Stimulated activated CD4-positive, alpha-beta T cell treated with anti-CD3 and anti-CD28 coated beads, TNF-alpha, amount 100 ng/mL, for 24 hours (primary cell): ENCODE measurements at places on chromosomes 2 and 18.

DNA sequence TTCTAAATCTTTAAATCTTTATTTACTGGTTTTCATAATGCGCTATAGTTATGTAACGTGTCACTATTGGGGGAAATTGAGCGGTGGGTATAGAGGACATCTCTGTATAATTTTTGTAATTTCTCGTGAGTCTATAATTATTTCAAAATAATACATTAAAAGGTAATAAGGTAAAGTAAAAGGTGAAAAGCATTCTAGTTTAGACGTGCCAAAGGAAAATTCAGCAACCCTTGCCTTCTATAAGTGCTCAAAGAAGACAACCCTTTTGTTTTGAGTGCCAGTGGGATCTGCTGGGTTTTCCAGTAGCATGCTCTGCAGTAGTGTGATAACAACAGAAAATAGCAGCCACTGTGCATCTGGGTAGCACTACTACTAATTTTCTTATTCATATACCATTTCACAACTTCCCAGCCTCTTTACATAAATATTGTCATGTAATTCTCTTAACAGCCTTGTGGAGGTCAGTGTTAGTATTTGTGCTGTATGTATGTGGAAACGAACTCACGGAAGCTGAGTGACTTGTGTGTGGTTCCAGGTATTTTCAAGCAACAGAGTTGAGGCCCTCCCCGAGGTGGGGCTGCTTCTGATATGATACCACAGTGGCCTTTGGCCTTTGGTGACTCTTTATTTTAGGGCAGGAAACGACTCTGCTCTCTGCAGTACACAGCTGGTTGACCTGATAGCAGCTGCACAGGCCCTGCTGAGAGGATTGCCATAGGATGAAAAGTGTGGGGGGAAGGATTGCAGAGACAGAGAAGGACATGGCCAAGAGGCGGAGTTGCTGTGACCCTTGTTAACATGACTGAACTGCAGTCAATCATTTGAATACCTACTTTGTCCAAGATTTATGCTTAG is 104.5 kb downstream of the TDRD15 start:
- DNase-seq = no peak

DNA sequence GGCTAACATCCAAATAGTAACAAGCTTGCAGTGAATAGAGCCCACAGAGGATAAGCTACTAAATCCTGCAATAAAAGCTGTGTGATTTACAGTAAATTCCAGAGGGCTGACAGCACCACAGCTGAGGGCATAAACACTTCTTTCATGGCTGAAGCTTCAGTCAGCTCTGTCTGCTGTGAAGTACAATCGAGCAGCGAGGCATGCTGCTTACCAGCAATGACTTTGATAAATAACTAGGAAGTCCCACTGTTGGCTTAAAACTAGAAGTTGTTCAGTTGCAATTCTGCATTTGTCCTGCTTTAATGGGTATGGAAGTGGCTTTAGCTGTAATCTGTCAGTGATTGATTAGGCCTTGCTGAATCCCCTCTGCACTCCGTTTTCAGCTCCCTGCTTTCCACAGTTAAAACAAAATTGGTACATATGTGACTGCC is 65.2 kb upstream of the FIGN start:
- no peak for DNase-seq

DNA sequence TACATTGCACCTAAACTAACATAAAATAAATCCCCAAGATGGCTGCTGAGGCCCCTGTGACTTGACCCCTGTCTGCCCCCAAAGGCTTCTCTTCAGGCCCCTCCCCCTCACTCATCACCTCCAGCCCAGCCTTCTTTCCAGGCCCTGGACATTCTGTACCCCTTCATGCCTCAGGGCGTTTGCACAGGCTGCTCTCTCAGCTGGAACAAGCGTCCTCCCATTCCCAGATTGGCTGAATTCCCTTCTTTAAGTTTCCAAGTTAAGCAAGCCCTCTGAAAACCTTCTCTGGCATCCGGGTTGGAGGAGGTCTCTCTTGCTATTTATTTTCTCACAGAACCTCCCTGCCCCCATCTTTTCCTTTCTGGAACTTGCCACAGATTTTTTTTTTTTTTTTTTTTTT is 165.2 kb upstream of the BCL2L11 start:
- no peak for DNase-seq

- no peak for DNase-seq
Observed at GRCh38 chr2:19851116-19851695, 50.6 kb downstream of the TTC32 start.
